ENCODE measurements at places on chromosomes 7 and 10.

DNA sequence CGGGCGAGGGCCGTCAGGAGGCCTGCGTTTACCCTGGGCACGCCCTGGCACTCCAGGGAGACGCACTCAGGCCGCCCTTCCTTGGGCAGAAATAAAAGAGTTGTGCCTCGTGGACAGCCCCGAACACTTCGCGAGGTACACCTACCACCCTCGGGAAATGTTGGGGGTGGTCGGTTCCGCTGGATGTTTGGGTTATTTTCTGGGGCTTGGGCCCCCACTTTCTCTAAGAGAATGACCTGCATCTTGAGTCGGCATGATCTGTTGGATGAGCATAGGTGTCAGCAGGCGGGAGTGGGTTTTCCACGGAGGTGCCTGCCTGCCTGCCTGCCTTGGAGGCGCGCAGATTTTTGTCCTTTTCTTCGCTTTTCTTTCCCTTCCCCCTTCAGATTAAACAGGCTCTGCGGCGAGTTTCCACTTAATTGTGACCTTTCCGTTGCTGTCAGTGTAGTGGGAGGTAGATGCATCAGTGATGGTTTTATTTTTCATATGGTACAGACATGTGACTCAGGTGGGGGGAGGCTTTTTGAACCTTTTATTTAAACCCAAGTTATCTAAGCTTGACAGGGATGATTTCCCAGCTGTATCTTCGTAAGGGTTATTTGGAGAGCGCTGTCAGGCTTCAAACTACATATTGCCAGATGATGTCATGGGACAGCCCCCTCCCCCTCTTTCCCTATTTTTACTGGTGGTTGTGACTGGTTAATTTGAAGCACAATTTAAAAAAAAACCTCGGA, 661 bp downstream of the HECTD2 start:
- no peak for DNase-seq

DNA sequence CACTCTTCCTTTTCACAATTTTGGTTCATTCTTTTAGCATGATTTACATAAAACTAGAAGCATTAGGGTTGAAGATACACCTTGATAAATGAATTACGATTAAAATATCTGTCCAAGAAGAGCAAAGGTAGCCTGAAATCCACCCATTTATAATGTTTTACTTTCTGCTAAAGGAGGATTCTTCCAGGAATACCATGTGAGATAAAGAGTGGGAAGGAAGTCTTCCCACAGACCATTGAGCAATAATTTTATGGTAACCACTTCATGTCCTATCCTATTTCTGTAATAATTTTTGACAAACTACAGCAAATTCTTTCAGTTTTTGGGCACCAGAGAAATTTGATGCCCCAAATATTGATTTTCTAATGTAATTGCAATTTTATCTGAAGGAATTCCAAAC, 150.6 kb upstream of the STEAP4 start:
- no peak for DNase-seq

- peak; percentile 40 for DNase-seq
Observed at GRCh38 chr7:80748363-80749042, 110.1 kb downstream of the CD36 start.

DNA sequence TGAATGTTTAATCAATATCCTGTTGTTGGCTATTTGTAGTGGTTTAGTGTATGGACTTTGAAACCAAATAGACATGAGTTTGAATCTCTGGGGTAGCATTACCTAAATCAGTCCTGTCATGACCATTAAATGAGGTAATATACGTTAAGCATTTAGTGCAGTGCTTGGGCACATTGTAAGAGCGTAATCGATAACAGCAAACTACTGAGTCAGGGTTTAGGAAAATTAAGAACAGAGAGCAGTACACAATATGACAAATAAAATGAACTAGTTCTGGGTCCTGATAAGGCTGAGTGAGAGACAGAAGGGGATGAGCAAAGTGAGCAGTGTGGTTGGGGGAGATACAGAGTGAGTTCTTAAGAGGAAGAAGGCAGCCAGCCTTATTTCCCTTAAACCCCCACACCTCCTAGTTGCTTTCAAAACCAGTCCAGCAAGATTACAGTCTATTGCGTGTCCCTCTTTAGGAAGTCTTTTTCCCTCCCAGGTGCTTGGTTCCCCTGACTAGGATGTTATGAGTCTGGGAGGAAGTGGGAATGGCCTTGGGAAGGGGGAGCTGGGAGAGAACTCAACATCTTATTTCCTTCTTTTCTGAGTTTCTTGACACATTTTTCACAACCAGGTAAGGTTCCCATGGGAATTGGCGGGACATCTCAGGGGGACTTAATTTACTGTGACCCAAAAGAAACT, 171.0 kb downstream of the SND1 start:
- no peak for DNase-seq

GRCh38 chr7:129702761-129703338, 91.3 kb downstream of the NRF1 start:
- no peak for DNase-seq

DNA sequence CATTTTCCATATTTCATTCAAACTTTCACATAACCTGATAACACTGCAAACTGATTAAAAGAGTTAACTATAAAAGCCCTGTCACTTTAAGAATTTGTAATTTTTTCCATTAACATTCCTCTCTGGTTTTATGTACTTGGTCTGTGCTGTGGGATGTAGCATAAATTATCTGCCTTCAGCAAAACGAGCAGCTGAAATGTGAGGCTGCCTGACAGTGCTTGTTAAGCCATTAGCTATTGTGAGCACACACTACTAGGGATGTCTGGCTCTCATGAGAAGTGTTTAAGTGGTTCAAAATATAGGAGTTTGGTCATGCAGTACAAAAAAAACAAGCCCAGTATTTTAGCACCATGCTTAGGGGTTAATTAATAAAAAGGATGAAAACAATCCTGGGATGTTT, 63.0 kb downstream of the HOXA1 start:
- DNase-seq = peak; percentile 45

DNA sequence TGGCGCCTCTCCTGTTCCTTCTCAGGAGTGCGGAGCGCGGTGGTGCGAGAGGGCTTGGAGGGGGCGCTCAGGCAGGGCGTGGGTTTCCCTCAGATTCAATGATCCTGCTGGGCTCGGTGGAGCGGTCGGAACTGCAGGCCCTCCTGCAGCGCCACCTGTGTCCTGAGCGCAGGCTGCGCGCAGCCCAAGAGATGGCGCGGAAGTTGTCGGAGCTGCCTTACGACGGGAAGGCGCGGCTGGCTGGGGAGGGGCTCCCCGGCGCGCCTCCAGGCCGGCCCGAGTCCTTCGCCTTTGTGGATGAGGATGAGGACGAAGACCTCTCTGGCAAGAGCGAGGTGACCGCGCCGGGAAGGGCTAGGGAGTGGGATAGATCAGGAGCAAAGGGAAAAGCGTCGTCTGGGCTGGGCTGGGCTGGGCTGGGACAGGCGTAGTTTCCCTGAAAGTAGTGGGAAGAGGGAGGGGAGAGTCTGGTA, 17.0 kb downstream of the FAM131B start:
- DNase-seq = no peak

DNA sequence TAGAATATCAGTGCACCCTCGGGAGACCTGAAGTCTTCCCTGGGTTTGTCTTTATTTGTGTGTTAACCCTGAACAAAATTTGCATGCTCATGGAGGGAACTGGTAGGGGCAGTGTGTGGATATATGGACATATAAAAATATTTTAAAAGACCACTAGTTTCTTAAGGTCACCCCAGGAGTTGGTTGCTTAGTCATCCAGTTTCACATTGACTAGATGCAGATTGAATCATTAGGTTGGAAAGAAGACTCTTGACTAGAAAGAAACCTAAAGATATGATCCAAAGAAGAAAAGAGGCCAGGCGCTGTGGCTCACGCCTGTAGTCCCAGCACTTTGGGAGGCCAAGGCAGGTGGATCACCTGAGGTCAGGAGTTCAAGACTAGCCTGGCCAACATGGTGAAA, 137.1 kb downstream of the KAT6B start:
- DNase-seq = no peak

GRCh38 chr10:58856508-58857240, 319.8 kb upstream of the PHYHIPL start:
- peak; percentile 45 for DNase-seq

- no peak for DNase-seq
Observed at GRCh38 chr7:94069162-94069739, 65.1 kb upstream of the BET1 start.

- no peak for DNase-seq
Observed at GRCh38 chr10:50807851-50808776, 68.4 kb downstream of the ASAH2B start.

DNA sequence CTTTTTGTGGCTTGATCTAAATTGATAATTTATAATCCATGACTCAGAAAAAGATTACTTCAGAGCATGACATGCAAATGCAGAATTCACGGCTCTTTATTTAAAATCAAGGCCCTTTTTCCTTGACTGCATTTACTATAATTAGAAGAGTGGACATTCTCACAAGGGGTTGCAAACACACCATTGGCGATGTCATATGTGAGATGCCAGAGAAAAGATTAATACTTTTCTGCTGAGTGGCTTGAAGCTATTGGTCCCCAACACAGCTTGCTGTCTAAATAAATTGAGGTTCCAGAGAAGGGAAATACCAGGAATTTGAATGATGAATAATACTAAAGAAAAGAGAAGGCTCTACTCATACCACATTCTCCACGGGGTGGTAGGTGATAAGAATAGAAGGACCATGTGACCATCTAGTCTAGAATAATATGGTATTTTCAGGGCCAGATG, 78.7 kb upstream of the ARID5B start:
- no peak for DNase-seq

GRCh38 chr7:130187360-130187759, 17.8 kb downstream of the TMEM209 start:
- DNase-seq = no peak

DNA sequence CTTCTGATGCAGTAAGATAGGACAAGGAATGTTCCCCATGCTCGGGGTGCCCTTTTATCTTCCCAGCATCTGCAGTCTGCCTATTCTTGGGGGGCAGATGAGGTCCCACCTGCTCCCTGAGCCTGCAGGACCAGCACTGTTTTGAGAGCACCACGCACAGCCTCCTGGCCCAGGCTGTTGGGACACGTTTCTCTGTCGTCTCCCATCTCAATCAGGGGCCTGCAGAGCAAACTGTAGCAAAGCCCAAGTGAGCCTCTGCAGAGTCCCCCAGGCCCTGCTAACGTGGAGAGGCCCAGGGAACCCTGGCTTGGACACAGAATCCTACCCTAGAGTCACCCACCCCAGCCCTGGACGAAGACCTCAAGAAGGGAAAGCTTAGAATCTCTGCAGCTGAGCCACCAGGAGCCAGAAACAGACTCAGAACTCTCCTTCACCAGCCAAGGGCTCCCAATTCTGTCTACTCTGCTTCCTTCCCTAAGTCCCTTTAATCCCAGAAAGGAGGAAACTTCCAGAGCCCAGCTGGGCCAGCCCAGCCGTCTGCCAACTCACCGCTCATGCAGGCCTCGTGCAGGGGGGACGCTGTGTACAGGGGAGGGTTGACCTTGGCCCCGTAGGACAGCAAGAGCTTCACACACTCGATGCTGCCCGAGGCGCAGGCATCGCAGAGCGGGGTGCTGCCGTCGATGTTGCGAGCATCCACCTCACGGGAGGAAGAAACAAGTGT, 15.6 kb downstream of the ASB13 start:
- no peak for DNase-seq

- no peak for DNase-seq
Observed at GRCh38 chr10:649798-650440, 39.5 kb downstream of the DIP2C start.

- DNase-seq = peak; percentile 72
Observed at GRCh38 chr7:15158141-15158810, 255.7 kb upstream of the DGKB start.

GRCh38 chr10:91220954-91221675, 652 bp downstream of the PCGF5 start:
- peak; percentile 8 for DNase-seq

DNA sequence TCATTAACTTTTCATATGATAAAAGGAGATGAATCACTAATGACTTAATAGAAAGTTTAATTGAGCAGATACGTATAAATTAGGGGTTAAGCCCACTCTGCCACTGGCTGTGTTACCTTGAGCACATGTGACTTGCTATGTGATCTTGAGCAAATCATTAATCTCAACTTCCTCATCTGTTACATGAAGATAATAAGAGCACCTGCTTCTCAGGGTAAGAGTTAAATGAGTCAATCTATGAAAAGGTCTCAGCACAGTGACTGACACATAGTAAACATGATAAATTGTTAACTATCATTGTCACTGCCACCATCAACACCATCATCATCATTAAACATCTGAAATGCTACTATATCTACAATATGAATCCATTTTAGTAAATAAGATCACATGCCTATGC, 110.8 kb downstream of the TPK1 start:
- DNase-seq = no peak

GRCh38 chr10:7045891-7046599, 364.8 kb downstream of the SFMBT2 start:
- DNase-seq = no peak

DNA sequence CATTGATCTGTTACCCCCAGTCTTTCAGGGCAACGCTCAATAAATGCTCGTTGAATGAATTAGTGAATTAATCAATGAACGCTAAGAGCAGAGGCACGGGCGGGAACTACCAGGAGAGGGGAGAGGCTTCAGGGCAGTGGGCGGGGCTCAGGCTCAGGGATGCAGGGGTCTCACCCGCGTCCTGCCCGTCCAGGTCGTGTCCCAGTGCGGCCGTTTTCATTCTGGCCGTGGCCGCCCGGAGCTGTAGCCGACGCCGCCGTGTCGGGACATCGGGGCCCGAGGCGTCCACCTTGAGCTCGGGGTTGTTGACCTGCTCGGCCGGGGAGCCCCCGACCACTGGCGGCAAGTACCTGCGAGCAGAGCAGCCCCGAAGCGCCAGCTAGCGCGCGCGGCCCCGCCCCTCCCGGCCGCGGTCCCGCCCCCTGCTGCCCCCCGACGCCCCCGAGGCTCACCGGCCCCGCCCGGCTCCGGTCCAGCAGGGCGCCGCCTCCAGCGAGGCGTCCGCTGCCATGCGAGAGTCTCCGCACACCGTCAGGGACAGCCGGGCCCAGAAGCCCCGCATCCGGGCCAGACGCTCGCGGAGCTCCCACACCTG, 2.8 kb upstream of the GAL3ST4 start:
- no peak for DNase-seq

GRCh38 chr10:3949711-3950110, 164.7 kb upstream of the KLF6 start:
- DNase-seq = no peak

DNA sequence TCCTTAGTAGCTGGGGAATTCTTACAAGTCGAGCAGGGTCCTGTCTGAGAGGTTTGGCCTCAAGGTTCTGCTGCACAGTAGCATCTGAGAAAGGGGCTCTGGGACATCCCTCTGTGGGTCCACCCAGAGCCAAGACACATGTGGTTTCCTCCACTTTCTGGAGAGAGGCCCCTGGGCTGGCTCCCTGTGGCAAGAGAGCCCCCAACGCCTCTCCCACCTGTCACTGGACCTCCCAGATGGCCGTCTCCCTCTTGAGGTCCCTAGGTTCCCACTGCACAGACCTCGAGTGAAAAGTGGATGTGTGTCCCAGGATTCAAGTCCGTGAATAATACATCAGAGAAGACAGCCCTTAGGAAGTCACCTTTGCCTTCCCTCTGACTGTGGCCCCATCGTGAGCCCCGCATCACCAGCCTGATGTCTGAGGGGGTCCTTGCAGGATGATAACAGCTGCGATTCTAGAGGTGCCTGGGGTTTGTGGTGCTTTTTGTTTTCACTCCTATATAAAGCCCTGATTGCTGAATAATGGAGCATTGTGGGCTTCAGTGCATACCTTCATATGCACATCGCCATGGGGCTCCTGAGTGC, 319.0 kb downstream of the GLRX3 start:
- no peak for DNase-seq

- DNase-seq = no peak
Observed at GRCh38 chr10:5594271-5595049, 69.7 kb downstream of the CALML3 start.
